ENCODE measurements at places on chromosomes 3 and 15.
A peak's percentile ranks its signal among the peaks of the same experiment; 100 is the strongest.

DNA sequence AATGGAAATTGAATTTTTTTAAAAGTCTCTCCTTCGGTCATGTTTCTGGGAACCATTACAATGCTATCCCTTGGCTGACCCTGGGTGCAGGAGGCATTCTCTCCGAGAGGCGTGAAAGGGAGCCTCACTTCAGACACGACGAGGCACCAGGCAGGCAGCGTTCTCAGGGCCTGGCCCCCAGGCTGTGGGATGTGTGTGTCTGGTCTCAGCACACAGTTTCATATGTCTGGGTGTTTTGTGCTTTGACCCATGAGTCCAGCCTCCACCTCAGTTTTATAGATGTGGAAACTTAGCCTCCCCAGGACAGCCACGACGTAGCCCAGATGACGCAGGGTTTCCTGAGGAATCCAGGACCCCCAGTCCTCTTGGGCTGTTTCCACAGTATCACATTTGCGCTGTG, 34.0 kb downstream of the FGD5 start:
- no peak for DNase-seq

GRCh38 chr3:29887451-29887850, 606.6 kb downstream of the RBMS3 start:
- DNase-seq: no peak

DNA sequence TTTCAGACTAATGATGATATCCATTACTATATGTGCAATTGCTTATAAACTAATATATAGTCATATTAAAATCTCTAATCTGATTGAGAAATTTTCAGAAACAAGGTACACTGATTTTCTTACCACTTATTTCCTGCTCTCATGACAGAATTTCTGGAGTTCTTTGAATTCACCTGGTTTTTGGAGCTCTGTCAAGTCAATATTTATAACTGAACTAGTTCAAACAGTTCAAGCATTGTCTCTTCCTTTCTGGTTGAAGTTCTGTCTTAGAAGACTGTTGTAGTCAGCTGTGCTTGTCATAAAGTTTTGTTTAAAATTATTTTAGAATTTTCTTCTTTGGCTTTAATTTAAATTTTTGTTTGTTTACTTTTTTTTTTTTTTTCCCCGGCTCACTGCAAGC, 239.9 kb upstream of the CTDSPL start:
- no peak for DNase-seq

DNA sequence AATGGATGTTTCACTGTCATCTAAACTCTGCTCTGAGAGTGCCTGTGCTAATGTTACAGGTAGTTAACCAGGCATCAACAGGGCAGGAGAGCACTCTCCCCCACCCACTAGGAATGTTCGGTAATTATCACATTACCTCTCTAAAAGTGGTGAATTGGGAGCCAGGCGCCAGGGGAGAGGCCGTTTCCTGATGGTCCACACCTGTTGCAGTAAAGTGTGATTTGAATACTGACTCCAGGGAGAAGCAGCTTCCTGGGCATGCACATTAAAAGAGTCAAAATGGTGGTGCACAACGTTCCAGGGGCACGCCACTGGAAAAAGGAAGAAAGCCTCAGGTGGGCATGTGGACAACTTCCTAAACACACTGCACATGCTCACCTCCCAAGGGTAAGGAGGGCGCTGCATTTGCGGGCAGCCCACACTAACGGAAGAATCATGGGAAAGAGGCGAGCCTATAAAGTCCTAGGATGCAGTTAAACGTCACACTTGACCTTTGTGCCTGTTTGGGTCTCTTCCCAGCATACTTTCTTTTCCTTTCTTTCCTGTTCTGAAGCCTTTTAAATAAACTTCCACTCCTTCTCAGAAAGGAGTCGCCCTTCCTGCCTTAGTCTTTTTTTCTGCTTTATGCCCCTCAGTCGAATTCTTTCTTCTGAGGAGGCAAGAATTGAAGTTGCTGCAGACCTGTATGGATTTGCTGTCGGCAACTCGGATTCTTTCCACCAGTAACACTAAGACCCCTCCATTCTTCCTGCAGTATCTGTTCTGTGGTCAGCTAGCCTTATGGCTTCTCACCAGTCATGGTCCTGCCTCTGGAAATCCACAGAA, 28.9 kb upstream of the GPD1L start:
- DNase-seq: no peak

- no peak for DNase-seq
These were observed 432.4 kb upstream of the ATP10A start for GRCh38 chr15:26295336-26296085.

- DNase-seq: no peak
These were observed 15.0 kb upstream of the BCHE start for GRCh38 chr3:165852191-165852590.

- peak; percentile 28 for DNase-seq
These were observed at the start of gene SV2B for GRCh38 chr15:91099995-91100813. Gene SV2B (plus strand): TSS chr15:91100257. CDS start chr15:91226264, 126,007 bp downstream.

DNA sequence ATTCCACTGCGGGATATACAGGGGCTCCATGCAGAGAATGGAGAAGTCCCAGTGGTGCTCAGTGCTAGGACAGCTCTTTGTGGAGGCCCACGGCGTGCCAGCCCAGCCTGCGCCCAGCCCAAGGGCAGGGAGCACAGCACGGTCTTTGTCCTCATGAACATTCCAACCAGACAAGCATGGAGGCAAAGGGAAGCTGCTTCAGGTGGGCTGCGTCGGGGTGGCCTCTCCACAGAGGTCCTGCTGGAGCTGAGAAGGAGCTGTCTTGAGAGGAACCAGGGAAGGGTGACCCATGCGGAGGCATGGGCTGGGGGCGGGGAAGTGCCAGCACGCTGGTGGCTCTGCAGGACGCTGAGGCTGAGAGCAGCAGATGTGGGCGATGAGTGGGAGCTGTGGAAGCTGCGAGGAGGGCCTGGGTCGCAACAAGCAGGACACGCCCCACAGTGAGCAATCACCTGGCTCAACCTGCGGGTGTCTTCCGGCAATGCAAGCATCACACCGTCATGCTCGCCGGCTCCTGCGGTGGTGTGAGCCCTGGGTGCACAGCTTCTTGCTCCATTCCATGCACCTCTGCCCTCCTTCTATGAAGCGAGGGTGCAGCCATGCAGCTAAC, 14.0 kb upstream of the KLF15 start:
- DNase-seq: no peak

- DNase-seq: no peak
These were observed 30.7 kb downstream of the SLC6A6 start for GRCh38 chr3:14433106-14433505.

DNA sequence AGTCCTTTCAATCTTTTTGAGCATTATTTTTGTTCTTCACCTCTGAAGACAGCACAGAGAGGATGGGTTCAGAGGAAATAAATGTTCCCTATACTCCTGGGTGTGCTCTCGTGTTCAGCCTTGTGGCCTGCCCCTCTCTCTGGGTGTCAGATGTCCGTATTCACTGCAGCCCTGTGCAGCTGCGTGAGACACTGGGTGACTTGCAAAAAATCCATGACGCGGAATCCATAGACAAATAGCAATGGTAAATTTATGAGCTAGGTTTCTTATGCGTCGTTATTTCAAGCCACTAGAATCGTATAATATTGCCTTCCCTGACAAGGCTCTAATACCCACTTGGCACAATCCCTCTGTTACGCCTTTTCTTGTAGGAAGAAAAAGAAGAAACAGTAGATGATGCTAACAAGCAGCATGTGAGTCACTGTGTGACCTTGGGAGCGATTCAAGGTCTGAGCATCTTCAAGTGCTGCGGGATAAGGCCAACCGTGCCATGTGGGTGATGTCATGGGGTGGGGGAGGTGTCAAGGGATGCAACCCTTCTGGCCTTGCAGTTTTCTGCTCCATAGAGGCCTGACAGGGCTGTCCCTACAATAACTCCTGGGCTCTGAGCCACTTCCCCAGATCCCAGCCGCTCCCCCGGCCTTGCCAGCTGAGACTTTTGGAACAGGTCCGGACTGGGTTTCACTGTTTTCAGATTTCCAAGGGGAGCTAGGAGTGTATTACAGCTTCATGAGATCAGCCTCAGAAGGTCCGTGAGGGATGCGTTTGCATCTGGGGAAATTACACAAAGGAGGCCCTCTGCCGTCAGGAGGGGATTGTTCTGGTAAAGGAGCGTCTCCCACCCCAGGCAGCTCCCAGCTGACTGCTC, 47.6 kb upstream of the POMGNT2 start:
- DNase-seq: no peak

DNA sequence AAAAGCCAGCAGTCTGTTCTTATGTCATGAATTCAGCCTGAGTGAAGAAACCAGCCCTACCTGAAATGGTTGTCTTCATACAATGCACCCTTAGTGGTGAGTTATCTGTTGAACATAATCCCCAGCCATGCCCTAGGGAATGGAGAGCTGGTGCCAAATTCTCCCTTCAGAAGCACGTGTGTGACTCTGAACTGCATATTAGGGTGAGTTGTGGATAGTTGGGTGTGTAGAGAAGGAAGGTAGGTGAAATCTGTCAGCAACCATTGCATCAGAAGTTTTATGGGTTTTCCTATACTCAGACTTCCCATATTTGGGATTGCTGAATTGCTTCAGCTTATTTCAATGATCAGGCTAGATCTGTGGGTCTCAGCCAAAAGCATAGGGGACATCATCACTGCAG, 46.5 kb upstream of the TP63 start:
- DNase-seq: no peak

GRCh38 chr15:38461066-38461833, 7.3 kb downstream of the FAM98B start:
- no peak for DNase-seq

GRCh38 chr3:184022323-184022722, 4.6 kb upstream of the ABCC5 start:
- DNase-seq: no peak

- no peak for DNase-seq
These were observed 4.6 kb upstream of the SKIL start for GRCh38 chr3:170352936-170353335.

DNA sequence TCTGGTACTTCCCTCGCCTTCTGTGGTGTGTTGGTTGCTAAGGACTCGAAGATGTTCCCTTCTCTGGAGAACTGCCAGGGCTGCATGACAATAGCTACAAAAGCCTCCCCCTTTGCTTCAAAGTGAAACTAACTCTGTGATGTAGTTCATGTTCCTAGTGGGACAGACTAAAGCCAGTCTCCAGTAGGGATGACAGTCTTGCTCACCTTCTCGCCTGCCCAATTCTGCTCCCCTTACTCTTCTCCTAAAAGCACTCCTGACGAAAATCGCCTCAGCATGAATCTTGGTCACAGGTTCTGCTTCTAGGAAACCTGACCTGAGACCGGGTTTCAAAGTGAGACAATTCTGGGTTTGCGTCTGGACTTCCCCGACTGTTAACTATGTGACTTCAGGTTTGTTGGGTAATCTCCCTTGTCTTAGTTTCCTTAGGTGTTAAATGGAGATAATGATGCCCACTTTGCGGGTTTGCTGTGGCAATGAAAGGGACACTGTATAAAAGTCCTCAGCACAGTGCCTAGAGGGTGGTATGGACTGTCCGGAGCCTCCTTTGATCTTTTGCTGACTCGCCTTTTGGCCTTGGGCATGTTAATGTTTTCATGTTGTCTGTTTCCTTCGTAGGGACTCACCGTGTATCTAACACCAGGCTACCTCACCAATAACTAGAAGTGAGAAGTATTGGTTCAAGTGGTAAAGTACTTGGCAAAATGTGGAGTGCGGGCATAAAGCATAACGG, 24.9 kb upstream of the THRB start:
- peak; percentile 18 for DNase-seq

- DNase-seq: no peak
These were observed 411.6 kb upstream of the CADM2 start for GRCh38 chr3:84547207-84547606.

- peak; percentile 69 for DNase-seq
These were observed 42.3 kb upstream of the CORO2B start for GRCh38 chr15:68536331-68537095.

DNA sequence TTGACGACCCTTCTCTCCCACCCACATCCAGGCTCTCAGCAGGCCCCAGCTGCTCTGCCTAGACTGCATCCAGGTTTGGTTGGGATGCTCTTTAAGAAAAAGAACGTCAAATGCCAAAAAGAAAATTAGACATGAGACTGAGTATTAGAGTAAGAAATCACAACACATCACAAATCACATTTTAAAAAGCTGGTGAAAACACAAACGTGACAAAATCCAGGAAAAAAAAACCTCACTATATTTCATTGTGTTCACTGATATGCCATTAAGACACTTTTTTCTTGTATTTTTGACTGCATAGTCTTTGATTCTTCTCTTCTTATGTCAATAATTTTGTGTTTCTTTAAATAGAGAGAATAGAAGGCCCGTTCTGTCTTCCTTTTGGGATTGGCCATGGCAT, 243.7 kb downstream of the TLE3 start:
- no peak for DNase-seq

- DNase-seq: peak; percentile 95
These were observed 68.8 kb downstream of the CTNNB1 start for GRCh38 chr3:41267975-41268640.

DNA sequence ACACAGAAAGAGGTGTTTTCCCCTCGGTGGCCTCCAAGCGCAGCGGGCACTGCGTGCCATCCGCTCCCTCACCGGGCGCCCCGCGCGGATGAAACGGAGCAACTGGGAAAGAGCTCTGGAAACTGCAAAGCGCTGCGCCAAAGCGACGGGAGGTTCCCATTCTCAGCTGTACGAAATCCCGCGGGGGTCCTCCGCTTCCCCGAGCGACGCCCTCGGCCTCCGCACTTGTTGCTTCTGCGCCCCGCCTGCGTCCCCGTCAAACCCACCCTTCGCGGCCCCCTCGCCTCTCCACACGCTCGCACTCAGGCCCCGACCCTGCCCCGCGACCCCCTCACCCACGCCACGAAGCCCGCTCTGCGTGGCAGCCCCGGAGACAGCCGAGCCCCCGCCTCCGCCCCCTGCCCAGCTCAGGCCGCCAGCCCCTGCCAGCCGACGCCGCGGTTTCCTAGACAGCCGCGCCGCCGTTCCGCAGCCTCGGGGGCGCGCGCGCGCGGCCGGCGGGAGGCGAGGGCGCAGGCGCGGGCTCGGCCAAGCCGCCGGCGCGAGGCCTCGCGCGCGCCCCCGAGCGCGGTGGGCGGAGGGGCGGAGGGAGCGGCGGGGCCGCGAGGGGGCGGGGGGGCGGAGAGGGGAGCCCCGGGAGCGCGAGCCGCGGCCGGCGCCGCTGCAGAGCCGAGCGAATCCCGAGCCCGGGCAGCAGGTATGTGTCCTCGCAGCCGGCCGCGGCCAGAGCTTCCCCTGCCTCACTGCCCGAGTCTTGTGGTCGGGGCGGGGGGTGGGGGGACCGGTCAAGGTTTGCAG, at the start of gene TMEM266:
Gene TMEM266, plus strand, starts transcription at position 666 of the 798 bp plus-strand sequence. CDS start 74,279 bp downstream, outside the sequence.
- peak; percentile 58 for DNase-seq

- DNase-seq: no peak
These were observed 59.1 kb upstream of the SPRED1 start for GRCh38 chr15:38193496-38193895.

DNA sequence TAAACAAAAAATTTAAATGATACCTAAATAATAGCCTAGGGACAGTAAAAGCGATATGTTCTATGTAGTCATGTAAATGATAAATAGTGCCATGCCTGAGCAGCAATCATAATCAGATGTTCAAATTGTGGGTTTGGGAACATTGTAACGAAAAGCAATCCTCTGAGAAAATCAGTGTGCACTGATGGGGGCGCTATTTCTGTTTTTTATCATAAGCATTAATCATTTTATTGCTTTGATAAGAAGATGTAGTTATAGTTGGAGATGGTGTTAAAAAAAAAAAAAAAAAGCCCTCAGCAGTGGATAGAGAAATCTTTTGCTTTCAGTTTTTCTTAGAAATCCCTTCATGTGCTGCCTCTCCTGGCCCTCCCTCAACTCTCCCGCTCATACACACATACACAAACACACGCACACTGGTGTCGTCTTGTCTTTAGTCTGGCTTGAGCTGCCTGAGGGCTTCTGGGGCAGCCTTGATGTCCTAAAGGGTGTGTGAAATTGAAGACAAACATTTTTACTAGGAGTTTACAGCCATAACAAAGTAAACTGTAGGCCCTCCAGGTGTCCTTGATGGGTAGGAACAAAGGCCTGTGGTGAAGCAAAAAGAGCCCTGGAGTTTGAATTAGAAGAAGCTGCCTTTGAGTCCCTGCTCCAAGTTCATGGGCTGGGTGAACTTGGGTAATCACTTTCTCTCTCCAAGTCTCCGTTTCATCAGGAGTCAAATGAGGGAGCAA, 428.1 kb downstream of the SOX2 start:
- no peak for DNase-seq
